Cerebellar nuclear complex (tissue), 1 donor: ENCODE measurements at places on chromosomes 5 and 9.

DNA sequence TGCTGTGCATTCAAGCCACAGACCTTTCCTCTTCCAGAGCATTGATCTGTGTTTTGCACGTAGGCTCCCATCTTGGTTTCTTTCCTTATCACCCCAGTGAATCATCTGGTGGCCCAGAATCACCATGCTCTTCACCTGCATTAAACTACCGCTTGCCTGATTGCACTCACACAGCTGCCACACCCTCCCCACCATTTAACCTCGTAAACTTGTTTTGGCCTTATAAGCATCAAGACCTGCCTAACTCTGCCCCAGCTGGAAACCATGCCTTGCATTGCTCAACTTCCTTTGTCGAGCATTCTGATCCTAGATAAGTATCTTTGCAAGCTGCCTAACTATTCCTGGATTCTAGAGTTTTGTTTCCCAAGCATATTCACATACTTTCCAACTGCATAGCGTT, 369.6 kb upstream of the SEMA6A start:
- no peak for DNase-seq

DNA sequence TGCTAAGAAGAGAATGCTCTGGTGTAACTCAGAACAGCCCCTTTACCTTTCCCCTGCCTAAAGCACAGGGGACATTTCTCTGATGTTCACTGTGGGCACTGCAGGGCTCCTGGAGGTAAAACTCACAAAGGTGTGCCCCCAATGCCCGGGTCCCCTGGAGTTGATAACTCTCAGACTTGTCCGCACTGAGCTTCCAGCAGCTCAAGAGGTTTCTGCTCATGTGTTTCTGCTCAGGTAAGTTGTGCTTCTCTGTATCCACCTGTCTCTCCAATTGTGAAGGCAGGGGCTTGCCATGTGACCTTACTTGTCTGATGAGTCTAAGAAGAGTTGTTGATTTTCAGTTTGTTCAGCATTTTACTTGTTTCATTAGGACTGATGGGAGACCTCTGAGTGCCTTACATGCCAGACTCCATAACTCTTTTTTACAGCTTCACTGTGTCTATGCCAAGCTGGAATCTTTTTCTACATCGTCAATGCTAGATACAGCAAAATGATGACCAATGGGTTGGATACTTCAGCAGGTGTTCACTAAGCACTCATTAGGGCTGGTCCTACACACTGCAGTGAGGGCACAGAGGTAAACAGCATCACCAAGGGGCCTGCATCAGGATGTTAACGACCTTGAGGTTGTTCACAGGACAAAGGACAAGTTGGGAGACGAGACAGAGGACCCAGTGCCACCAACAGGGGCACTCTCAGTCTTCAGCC, 56.4 kb downstream of the MRPL36 start:
- no peak for DNase-seq

DNA sequence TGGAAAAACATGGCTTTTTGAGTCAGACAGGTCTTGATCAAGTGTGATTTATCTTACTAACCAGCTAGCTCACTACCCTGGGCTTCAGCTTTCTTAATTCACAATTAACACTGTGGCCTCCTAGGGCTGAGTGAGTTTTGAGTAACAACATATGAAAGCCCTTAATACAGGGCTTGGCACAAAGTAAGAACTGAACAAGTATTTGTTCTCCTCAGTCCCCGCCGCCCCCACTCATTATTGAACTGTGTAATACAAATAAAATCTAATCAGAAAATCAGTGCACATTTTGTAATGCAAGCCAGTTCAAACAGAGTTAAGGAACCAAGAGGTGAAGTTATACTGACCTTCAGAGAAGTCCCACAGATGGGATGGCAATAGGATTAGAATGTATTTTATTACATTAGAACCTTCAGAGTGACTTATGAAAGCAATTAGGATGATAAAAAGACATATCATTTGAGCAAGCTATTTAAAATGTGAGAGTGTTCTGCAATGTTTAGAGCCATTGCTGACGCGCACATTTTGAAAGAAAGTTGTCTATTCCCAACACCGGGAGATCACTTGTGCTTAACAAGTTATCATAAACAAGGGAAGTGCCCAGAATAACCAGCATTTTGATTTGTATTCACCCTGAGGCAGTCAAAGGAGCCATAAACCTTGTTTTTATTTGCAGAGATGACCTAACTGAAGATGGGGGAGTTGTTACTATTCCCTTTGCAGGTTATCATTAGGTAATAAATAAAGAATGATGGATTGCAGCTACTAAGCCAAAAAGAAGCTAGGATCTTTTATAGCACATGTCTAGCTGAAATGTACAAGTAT, 19.4 kb downstream of the ADAMTS16 start:
- DNase-seq = no peak

DNA sequence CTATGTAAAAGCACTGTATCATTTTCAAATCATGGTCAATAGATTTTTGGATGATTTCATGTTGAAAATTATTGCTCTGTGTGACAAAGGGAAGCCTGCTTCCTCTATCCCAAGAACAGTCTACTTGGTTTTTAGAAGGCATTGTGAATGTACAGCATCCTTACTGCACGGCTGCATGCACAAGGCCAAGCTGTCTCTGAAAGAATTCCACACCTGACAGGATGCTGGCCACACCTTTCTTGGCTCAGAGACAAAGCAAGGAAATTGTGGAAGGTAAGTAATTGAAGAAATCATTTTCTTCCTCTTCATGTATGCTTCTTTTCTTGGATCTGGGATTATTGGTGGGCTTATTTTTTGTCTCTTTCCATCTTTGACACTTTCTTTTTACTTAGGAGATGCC, 53.7 kb upstream of the VCAN start:
- DNase-seq = no peak

- DNase-seq = no peak
These were observed 28.3 kb upstream of the GOLPH3 start for GRCh38 chr5:32202394-32202793.

GRCh38 chr5:45862763-45863162, 166.6 kb upstream of the HCN1 start:
- no peak for DNase-seq

DNA sequence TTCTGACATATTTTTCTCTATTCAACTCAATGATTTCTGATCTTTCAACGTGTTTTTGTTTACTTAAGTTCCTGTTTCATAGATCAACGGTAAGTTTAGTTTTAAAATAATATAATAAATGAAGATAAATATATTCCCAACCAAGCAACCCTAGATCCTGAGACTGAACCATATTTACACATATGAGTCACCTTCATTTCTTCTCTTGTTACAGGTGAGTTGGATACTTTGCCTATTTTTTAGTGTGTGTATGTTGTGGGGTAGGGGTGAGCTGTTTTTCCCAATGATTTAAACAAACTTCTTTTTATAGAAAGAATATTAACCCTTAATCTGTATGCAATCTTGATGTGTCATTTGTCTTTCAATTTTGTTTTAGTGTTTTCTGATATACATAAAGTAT, 186.9 kb downstream of the MCTP1 start:
- DNase-seq = no peak

- DNase-seq = no peak
These were observed 588 bp upstream of the ZBED3 start for GRCh38 chr5:77087484-77088261.

- no peak for DNase-seq
These were observed 98.3 kb upstream of the PRRC1 start for GRCh38 chr5:127418974-127419682.
